ENCODE measurements at places on chromosomes 7 and 10. TPM values are rescaled to one million over a fixed set of nuclear protein-coding genes. Genes with fewer than 3 reads are reported as not detected.

DNA sequence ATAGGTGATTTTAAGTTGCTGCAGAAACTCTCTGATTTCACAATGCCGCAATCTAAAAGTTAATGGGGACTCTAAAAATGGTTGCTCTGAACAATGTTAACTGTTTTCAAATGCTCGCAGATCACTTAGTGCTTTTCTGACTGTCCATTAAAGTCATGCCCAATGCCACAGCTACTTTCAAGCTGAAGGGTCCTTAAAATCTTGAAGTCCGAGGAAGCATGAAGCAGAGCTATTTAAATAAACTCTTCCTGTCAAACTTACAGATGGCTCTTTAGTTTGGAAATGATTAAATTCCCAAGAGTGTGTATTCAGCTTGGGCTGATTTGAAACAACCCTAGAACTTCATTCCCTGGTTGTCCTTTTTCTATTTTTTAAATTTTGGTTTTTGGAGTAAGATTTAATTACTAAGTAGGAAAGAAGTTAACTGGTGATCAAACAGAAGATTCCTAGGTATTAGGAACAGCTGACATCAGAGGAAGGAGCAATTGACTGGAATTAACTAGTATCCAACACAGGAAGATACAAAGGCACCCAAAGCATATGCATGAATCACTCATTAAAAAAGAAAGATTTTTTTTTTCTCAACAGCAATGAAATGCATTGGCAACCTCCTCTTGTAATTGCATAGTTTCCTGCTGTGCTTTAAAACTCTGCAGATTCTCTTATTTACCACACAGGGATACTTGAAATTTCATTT lies 105.1 kb downstream of the NRP1 start:
- no peak overlapping the region for H3K27ac ChIP-seq
- no peak overlapping the region for H3K4me3 ChIP-seq
- DNase-seq, result no peak
- no peaks in the 10 kb centered on the region for H3K27me3 ChIP-seq

DNA sequence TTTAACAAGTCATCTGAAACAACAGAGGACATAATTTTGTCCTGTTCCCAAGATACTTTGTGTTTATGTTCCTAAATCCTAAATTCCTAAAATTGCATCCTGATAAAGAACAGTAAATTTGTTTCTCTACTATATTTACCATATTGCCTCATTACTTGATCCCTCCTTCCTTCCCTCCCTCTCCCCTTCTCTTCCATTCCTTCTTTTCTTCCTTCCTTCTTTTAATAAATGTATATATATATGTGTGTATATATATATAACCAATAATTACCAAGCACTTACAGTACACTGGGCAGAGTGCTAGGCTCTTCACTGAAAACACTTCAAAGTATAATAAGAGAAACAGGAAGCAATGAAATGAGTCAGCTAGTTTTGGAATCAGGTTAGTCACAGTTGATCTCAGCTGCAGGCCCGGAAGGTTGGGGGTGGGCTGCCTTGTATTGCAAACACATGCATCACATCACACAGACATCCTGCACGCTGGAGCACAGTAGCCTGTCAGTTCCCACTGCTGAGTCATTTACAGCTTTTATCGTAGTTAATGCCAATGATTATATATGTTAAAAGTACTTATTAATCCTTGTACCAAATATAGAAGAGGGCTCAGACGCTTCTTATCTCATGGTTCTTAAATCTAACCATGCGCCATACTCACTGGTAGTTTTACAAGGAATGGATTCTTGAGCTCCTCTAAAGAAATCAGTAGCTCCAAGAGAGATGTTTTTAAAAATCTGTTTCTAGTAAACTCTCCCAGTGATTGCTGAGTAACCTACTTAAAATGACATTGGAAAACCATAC lies 551.7 kb downstream of the GRM8 start:
- H3K36me3 ChIP-seq, result no peaks in the 10 kb centered on the region
- H3K4me3 ChIP-seq, result no peak overlapping the region
- DNase-seq, result no peak
- no peaks in the 10 kb centered on the region for H3K27me3 ChIP-seq
- H3K4me1 ChIP-seq, result no peaks in the 10 kb centered on the region
- no peak overlapping the region for H3K27ac ChIP-seq

GRCh38 chr7:12873571-12873970 lies 186.1 kb downstream of the ARL4A start:
- H3K27me3 ChIP-seq, result no peaks in the 10 kb centered on the region
- no peak for DNase-seq
- H3K4me3 ChIP-seq, result no peak overlapping the region
- H3K36me3 ChIP-seq, result no peaks in the 10 kb centered on the region
- H3K27ac ChIP-seq, result no peak overlapping the region

DNA sequence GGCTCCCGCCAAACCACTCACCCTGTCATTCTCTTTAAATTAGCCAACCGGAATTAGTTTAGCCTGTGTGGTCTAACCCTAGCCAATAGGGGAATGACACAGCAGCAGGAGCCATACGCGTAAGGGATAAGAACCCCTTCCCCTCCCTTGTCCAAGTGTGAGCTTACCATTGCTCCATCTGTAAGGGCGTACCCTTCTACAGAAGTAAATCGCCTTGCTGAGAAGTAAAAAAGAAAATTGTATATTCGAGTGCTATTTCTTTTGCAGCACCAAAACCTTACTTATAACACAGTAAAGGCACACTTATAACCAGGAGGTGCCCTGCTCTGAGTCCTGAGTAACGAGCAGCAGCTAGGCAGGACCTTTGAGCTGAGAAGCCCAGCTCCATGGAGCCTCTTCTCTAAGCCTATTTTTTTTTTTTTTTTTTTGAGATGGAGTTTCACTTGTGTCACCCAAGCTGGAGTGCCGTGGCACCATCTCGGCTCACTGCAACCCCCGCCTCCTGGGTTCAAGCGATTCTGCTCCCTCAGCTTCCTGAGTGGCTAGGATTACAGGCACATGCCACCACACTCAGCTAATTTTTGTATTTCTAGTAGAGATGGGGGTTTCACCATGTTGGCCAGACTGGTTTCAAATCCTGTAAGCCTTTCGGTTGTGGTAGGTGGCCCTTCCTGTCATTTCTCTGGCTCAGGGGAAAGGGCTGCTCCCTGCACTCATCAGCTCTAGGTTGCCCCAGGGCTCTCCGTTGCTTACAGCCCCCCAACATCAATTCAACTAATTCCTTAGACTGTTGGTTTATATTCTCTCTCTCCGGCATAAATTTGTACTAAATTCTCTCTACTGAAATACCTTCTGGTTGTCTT lies 73.3 kb downstream of the NSUN6 start:
- no peak for DNase-seq
- H3K4me1 ChIP-seq, result no peaks in the 10 kb centered on the region
- H3K4me3 ChIP-seq, result no peak overlapping the region
- H3K27me3 ChIP-seq, result no peaks in the 10 kb centered on the region
- H3K36me3 ChIP-seq, result no peaks in the 10 kb centered on the region

DNA sequence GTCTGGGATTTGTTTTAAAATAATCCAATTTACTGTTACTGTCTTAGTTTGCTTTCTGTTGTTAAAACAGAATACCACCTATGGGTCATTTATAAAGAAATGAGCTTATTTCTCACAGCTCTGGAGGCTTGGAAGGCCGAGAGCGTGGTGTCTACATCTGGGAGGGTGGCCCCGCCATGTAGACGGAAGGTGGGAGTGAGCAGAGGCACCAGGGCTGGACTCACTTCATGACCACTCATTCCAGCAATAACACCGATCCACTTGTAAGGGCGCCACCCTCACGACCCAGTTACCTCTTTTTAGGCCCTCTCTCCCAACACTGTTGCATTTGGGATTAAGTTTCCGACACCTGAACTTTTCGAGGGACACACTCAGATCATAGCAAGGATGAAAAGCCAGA lies 36.2 kb upstream of the CFAP46 start:
- no peak overlapping the region for H3K27ac ChIP-seq
- no peak for DNase-seq
- no peaks in the 10 kb centered on the region for H3K4me1 ChIP-seq
- H3K36me3 ChIP-seq, result no peaks in the 10 kb centered on the region

GRCh38 chr10:124225029-124225466 lies 131.7 kb upstream of the CHST15 start:
- H3K4me1 ChIP-seq, result peaks cover 9% of the 10 kb centered on the region
- DNase-seq, result no peak
- H3K27me3 ChIP-seq, result no peaks in the 10 kb centered on the region
- no peaks in the 10 kb centered on the region for H3K36me3 ChIP-seq

DNA sequence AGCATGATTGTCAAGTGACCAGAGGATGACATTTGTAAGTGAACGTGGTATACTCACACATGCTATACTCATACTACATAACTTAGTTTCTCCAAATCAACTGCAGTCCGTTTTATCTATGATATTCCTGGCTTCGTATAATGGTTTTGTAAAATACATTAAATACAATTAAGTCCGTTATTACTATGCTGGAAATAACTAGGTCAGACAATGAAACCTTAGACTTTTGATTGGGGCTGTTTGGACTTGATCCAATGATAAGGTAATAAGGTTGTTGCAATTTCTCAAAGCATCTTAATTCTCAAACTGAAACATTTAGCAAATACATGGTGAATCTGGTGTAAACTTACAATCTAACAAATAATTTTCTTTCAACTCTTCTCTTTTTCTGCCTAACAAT lies 117.0 kb downstream of the TWIST1 start:
- H3K27ac ChIP-seq, result no peak overlapping the region
- no peaks in the 10 kb centered on the region for H3K27me3 ChIP-seq
- no peak overlapping the region for H3K4me3 ChIP-seq

DNA sequence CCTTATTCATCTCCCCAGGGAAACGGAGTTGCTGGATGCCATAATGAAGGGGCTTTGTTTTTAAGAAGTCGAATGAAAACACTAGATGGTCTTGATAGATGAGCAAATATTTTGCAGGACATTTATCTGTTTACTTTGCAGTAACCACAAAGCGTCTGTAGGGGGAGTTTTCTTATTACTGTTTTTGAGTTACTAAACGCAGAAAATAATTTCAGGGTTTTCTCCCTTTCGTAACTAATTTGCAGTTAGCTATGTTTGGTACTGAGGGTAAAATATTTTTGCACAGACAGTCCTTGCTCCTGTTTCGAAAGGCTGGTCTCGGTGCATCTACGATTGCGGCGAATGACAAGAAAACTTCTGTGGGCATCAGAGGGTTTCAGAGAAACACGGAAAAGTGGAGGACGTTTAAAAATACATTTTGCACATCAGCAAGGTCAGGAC lies 505.6 kb upstream of the MKI67 start:
- no peaks in the 10 kb centered on the region for H3K36me3 ChIP-seq
- DNase-seq, result no peak
- H3K4me1 ChIP-seq, result no peaks in the 10 kb centered on the region

DNA sequence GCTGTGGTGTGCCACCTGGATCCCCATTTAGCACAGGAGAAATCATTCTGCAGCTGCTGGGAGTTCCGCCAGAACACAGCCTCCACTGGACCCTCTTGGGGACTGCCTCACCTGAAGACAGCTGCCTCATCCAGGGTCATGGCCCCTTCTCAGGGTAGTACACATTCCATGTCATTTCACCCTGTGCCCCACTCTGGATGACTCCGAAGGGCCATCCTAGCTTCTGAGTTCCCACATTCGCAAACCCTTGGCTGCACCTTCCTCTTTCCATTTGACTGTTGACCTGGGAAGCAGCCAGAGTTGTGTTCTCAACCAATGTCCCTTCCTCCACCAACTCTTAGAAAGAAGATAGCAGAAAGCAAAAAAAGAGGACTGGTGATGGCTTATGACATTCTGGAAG lies 125.6 kb upstream of the TBX20 start:
- no peaks in the 10 kb centered on the region for H3K4me1 ChIP-seq
- DNase-seq, result no peak
- no peaks in the 10 kb centered on the region for H3K27me3 ChIP-seq
- no peak overlapping the region for H3K27ac ChIP-seq
- H3K36me3 ChIP-seq, result no peaks in the 10 kb centered on the region

DNA sequence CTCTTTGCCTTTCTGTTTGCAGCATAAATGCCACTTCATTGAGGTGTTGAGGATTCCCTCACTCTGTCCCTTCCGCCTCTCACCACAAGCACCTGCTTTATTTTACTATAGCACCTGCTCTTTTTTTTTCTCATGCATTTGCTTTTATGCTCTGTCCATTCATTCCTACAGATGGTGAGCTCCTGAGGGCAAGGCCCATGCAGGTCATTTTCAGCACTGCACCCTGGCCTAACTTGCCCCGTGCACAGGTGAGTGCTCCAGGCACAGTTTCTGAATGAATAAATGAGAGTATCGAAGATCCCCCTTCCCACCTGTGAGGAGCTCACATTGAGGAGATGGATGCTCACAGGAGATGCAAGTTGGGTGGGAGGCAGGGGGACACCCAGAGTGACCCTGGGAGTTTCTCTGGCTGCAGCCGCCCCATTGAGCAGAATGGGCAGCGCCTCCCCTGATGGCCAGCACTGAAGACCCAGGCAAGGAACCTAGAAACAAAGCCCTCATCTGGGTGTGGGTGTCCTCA lies 1.2 kb upstream of the AKR1E2 start:
- H3K27ac ChIP-seq, result no peak overlapping the region
- no peak overlapping the region for H3K4me3 ChIP-seq
- no peaks in the 10 kb centered on the region for H3K27me3 ChIP-seq
- H3K36me3 ChIP-seq, result no peaks in the 10 kb centered on the region
- DNase-seq, result peak; percentile 67

DNA sequence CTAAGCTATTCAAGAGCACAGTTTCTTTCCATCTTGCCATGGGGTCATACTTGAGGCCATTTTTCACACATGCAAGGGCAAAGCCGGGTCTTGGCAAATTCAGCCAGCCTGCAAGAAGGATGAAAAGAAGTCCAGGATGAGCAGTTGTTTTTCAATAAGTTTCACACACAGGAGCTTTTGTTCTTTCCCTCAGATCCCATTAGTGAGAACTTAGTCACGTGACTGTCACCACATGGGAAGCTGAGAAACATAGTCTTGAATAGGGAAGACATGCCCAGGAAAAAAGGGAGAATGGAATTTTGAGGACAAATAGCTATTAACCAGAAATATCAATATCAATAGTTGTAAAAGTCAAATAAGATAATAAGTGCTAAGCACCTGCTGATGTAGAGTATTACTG lies 137.7 kb downstream of the AHR start:
- DNase-seq, result no peak
- H3K4me1 ChIP-seq, result peaks cover 14% of the 10 kb centered on the region
- no peak overlapping the region for H3K27ac ChIP-seq
- H3K27me3 ChIP-seq, result no peaks in the 10 kb centered on the region

- H3K27ac ChIP-seq, result no peak overlapping the region
- H3K4me1 ChIP-seq, result peaks cover 67% of the 10 kb centered on the region
- no peaks in the 10 kb centered on the region for H3K36me3 ChIP-seq
- H3K27me3 ChIP-seq, result no peaks in the 10 kb centered on the region
Measured at GRCh38 chr7:139743267-139743966, 34.4 kb downstream of the HIPK2 start.

Gene C10orf62
- total RNA-seq, result not detected

Gene SHH
- total RNA-seq, result 0.25 TPM

Gene PTPN20
- 1.5 TPM for total RNA-seq

Gene MYL10
- total RNA-seq, result not detected

Data from vagina (tissue), 2 donors.